IMR-90 (cell line): ENCODE measurements at places on chromosomes 4 and X. TPM values are rescaled to one million over a fixed set of nuclear protein-coding genes. Genes with fewer than 3 reads are reported as not detected.
A peak's percentile ranks its signal among the peaks of the same experiment; 100 is the strongest.

The PIR gene
- 5.7 and 5.8 TPM in 2 replicates for total RNA-seq

The TRIM60 gene
- total RNA-seq, result not detected in 2 replicates

The NALF2 gene
- total RNA-seq, result not detected in 2 replicates

The DMRTC1 gene
- total RNA-seq, result not detected in 2 replicates

The GUCY1B1 gene
- total RNA-seq, result 2.8 and 2.9 TPM in 2 replicates

The TDO2 gene
- total RNA-seq, result 0.18 and 0.28 TPM in 2 replicates

The THOC2 gene
- total RNA-seq, result 58.8 and 93.9 TPM in 2 replicates

The TMEM31 gene
- not detected in 2 replicates for total RNA-seq

The AKAP14 gene
- not detected in 2 replicates for total RNA-seq

The SLC6A14 gene
- not detected in 2 replicates for total RNA-seq

The CNGA2 gene
- not detected in 2 replicates for total RNA-seq

The CENPI gene
- total RNA-seq, result 24.2 and 25.8 TPM in 2 replicates

The BEX1 gene
- 0.18 TPM in 1 of 2 replicates, not detected in the other for total RNA-seq

- no peak for DNase-seq
Measured at GRCh38 chr4:54802336-54802735, 144.6 kb downstream of the KIT start.

- peak; percentile 4 for DNase-seq
Measured at GRCh38 chr4:150720973-150721518, 139.1 kb downstream of the MAB21L2 start.

DNA sequence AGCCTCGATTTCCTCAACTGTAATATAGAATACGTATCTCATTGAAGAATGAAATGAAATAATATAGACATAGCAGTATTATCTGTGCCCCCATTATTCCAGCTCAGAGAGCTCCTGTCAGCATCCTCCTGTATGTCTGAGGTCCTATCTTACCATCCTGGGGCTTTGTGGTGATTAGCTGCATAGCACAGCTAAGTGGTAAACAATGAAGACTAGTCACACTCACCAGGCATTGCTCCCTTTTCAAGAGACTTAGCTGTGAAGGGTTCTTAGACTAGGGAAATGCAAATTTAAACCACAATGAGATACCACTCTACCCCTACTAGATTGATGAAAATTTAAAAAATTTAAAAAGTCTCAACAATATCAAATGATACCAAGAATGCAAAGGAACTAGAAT lies 172.9 kb downstream of the SLC39A8 start:
- no peak for DNase-seq

GRCh38 chrX:72268597-72269365 lies 8.3 kb downstream of the RPS4X start:
- DNase-seq, result peak; percentile 92

- peak; percentile 43 for DNase-seq
Measured at GRCh38 chr4:126838941-126839679, 793.6 kb upstream of the INTU start.

DNA sequence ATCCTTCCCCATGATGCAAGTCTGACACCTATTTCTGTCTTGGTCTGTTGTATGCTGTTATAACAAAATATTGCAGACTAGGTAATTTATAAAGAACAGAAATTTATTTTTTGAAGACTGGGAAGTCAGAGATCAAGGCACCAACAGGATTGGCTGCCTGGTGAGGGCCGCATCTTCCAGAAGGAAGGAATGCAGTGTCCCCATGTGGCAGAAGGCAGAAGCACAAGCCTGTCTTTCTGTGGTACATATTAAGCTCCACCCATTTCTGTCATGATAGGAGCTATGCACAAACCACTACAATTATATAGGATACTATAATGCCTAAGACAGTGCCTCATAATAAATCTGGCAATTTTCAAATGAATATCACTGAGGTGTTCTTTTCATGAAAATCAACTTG lies 502.3 kb upstream of the DIAPH2 start:
- DNase-seq, result peak; percentile 15

DNA sequence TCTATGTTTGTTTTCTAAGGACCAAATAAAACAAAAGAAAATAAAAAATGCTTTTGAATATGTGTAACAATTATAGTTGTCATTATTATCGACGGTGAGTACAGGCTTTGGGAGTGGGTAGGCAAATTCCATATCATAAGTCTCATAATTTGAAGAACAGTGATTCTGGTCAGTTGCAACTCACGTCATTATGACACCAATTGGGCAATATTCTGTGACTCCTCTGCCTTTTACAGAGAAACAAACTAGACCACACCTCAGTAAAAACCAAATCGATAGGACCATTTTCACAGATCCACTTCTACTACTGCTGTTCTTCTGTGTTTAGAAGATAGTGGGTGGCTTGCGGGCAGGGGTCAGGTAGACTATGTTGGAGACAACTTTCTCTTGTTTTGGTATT lies 250.1 kb downstream of the C4orf33 start:
- DNase-seq, result no peak

GRCh38 chr4:122823476-122823875 lies 3.2 kb upstream of the FGF2 start:
- no peak for DNase-seq

GRCh38 chr4:183337833-183338232 lies 15.6 kb upstream of the CLDN24 start:
- DNase-seq, result no peak

DNA sequence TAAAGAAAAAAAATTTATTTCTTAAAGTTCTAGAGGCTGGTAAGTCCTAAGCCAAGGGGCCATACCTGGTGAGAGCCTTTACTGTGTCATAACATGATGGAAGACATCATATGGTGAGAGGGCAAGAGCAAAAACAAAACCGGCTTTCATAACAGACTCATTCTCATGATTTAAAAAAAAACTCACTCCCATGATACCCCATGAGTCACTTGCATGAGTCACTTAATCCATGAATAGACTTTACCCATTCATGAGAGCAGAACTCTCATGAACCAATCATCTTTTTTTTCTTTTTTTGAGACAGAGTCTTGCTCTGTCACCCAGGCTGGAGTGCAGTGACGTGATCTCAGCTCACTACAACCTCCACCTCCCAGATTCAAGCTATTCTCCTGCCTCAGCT lies 369.7 kb upstream of the DIAPH2 start:
- DNase-seq, result peak; percentile 62

GRCh38 chr4:127685292-127685691 lies 44.9 kb upstream of the SLC25A31 start:
- peak; percentile 73 for DNase-seq

GRCh38 chr4:7755561-7755960 lies 184.1 kb downstream of the AFAP1 start:
- no peak for DNase-seq

- DNase-seq, result peak; percentile 32
Measured at GRCh38 chr4:13483136-13483767, 888 bp downstream of the RAB28 start.

DNA sequence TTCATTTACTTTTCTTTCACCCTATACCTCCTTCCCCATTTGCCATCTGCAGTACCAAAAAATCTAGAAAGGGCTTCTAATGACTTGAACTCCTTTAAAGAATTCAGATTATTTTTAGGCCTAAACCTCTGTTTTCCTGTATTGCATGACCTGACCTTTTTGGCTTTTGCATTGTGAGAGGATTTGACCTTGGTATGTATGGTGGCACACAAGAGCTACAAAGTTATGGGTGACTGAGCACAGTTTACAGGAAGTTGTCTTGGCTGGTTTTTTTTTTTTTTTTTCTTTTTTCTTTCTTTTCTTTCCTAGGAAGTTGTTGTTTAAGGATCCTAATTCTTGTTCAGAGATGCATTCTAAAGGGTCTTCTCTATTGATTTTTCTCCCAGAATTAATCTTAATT lies 32.0 kb upstream of the MTMR8 start:
- no peak for DNase-seq

- DNase-seq, result no peak
Measured at GRCh38 chr4:106967892-106968291, 68.2 kb downstream of the DKK2 start.

DNA sequence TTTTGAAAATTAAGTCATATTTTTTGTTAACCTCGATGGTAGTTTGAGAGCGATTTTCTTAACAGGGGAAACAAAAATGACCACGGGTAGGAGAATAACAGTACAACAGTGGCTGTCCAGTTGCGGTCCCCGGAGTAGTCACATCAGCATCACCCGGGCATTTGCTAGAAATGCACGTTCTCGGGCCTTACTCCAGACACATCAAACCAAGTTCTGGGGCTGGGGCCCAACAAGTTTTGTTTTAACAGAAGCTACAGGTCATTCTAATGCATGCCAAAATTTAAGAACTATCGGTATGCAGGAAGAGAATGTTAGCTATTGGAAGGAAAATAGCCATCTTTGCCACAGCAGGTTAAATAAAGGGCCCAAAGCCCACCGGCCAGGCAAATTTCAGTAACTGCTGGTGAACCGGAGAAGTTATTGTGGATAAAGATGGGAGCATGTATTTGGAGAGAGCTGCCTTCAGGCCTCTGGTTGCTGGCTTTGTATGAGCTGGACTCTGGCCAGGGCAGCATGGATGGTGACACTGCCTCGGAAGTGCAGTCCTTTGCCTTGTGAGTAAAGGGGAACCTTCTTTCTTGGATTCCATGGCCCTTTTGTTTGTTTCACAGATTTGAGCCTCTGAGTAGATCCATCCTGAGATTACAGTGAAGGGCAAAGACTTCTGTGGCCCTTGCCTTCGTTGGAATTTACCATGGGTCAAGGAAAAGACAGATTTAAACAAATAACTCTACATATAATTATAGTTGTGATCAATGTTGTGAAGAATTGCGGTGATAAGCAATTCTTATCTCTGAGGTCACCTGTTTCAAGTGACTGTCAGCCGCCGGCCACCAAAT lies 62.1 kb downstream of the TBC1D14 start:
- no peak for DNase-seq

DNA sequence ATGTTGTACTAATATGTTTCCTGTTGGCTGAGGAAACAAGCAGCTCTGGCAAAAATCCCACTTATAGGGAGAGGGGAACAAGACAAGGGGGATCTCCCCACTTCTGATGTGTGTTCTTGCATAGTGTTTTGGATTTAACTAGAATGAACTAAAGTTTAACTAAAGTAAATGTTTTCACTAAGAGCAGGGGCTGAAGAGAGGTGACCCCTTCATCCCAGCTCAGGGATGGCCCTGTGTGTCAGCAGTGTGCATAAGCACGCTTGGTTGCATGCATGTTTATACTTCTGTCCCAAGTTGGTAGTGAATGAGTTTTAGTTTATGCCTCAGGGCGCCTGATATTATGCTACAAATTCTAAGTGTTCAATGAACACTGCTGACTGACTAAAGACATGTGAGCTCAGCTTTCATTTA lies 169.4 kb downstream of the MGST2 start:
- peak; percentile 6 for DNase-seq

DNA sequence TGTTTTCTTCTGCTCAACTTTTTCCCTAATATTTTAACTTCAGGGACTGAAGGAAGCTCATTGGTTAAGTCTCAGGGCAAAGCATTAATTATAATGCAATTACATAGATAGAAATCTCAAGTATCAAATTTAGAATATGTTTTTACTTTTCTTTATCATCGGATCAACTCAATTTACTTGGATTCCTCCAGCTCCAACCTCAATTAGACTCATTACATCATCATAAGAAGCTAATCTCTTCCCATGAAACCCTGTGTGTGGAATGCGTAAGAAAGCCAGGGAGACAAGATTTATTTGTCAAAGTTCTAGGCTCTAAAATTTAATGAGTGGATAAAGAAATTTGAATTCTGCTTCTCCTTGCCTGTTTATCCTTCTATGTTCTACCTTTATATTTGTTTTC lies 918.4 kb downstream of the ADGRL3 start:
- DNase-seq, result no peak

DNA sequence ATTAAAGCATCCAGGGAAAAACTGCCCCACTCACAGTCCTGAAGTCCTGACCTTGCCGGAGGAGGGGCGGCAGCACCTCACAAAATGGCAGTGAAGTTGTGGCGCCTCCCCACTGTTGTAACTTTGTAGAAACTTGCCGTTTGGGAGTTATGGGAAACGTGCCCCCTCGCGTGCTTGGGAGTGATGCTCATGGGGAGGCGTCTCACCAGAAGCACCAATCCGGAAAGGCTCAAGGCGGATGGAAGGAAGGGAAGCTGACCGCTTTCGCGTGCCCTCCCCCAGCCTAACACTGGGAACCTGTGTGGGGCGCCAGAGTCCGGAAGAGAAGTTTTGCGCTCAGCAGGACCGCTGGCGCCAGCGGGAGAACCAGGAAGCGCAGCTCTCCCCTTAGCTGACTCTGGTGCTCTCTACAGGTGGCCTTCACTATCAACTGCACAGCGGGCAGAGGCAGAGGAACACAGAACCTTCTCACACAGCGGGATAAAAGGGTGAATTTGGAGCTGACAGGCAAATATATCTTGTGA lies at the start of the genes CT45A10 and SAGE1:
Gene CT45A10 (minus strand): TSS at position 151 of the 524 bp plus-strand sequence. CDS start 8,100 bp downstream, outside the sequence.
Gene SAGE1 (plus strand): TSS at position 423 of the 524 bp plus-strand sequence. CDS start 2,527 bp downstream, outside the sequence.
- DNase-seq, result no peak

DNA sequence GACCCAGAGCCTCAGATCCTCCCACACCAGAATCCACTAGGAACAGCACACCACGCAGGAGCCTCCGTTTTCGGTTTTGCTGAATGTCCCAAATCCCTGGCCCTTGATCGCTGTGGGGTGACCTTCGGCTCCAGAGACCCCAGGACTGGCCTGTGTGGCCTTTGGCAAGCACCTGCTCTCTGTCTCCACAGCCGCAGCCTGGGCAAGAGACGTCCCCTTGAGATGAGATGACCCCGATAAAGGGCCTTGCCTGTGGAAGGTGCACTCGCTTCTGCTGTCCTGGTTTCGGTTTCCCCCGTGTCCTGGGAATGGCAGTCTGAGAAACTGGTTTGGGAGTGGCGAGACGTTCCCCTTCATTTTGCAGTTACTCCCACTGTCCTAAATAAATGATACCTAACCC lies 9.6 kb downstream of the PSAPL1 start:
- DNase-seq, result no peak

DNA sequence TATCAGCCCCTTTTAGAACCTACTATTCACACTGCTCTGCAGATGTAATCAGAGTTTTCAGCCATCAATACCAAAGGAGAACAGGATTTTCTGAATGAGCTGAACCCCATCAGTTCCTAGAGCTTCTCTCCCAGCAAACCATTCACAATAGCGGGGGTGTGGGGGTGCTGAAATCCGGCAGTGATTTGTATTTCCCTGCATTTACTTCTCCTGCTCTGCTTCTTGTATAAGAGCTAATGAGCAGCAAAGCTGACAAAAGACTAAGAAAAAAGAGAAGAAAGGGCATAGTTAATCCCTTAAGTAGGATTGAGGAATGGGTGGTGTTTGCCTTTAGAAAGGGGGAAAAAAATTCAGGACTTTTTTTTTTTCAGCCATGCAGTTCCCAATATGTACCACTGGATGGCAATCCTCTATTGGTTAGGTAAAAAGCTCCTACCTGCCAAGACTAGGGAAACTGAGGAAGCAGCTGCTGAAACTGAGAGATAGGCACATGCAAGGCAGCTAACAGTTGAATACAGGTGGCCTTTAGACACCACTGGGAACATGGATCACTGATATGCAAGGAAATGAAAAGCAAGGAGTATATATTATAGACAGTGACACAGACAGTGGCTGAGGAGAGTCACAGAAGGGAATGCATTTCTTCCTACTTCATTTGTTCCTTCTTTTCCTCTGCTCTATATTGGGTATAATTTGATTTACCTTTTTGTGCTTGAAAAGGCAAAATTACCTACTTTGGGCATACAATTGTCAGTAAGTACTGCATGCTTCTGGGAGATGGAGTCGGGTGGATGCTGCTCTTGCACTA lies 217.9 kb downstream of the HS6ST2 start:
- no peak for DNase-seq

- DNase-seq, result no peak
Measured at GRCh38 chr4:32775049-32775448, 2054.9 kb downstream of the PCDH7 start.

- no peak for DNase-seq
Measured at GRCh38 chr4:112655270-112655669, 18.3 kb downstream of the LARP7 start.

- no peak for DNase-seq
Measured at GRCh38 chrX:41391606-41392005, 55.5 kb upstream of the NYX start.

GRCh38 chr4:48255072-48255958 lies 14.3 kb downstream of the TEC start:
- DNase-seq, result no peak

- DNase-seq, result no peak
Measured at GRCh38 chr4:153790962-153791551, 2.2 kb upstream of the SFRP2 start.
